ENCODE measurements at places on chromosomes 6 and 20.
A peak's percentile ranks its signal among the peaks of the same experiment; 100 is the strongest.

- no peak for DNase-seq
Observed at GRCh38 chr20:57209413-57209812, 57.0 kb downstream of the BMP7 start.

DNA sequence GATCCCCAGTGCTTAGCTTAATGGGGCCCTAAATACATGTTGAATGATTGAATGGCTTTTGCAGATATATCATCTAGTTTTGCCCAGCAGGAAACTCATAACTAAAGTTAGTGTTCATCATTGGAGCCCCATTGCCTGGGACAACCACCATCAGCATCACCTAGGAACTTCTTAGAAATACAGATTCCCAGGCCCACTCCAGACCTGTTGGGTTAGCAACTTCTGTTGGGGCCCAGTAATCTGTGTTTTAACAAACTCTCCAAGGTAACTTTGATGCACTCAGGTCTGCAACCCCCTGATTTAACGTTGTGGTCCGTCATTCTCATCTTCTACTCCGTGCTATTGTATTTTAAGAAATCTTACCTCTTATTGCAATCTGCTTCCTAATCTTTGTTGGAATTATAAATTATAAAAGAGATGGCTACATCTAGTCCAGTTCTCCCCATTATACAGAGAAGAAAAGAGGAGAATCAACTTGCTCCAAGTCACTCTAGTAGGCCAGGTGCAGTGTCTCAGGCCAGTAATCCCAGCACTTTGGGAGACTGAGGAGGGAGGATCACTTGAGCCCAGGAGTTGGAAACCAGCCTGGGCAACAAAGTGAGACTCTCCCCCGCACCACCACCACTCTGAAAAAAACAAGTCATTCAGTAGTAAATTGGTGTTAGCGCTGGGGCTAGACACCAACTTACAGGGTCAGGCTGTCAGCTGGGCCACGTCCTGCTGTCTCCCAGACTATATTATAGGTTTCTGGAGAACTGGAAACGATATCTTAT, 13.7 kb downstream of the FOXP4 start:
- no peak for DNase-seq

DNA sequence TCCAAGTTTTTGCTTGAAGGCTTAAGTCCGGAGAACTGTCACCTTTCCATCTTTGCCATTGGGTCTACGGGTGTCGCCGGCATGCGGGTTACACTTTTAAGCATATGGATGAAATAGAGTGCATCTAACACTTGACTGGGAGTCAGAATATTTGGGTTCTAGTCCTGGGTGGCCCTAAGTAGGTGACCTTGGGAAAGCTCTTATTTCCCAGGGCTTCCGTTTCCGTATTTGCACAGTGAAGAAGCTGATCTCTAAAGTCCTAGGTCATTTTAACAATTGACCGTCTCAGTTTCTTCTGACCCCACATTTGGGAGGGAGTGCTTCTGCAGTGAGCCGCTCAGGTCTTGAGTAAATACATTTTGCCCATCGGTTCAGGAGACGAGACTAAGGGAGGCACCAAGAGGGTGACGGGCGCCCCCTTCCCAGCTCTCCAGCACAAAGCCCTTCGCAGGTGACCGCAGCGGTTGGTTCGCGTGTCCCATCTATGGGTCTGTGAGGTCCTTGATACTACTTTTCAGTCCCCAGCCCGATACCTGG, 651 bp upstream of the BLTP3A start:
- DNase-seq: peak; percentile 76

GRCh38 chr6:138129190-138129589, 22.0 kb upstream of the PERP start:
- no peak for DNase-seq

GRCh38 chr20:24950128-24950835, 1.2 kb downstream of the CST7 start:
- DNase-seq: peak; percentile 8

DNA sequence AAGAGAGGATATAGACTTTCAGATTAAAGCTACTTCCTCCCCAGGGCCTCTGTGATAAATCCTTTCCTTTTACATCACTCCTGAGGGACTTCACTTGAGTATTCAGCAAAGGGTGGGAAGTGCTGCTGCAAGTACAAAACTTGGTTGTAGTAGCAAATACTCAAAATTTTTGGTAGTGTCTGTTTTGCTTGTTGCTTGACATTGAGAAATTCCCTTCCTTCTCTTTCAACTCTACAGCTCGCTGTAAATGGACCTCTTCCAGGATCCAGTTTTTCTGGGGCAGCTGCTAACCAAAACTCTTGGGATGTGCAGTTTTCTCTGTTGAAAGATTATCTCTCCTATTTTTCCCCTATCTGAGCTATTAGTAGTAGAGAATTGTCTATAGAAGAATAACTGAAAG, 472.0 kb downstream of the CD109 start:
- DNase-seq: no peak

- peak; percentile 25 for DNase-seq
Observed at GRCh38 chr6:71420095-71420692, 131.6 kb downstream of the OGFRL1 start.

GRCh38 chr6:141123497-141123896, 1009.2 kb upstream of the GJE1 start:
- no peak for DNase-seq

All from hematopoietic multipotent progenitor cell treated with erythropoietin and hydrocortisone succinate and interleukin-3 and kit ligand, for 6 days (in vitro differentiated cells).